ENCODE measurements at places on chromosomes 4 and X. TPM values are rescaled to one million over a fixed set of nuclear protein-coding genes. Genes with fewer than 3 reads are reported as not detected.
A peak's percentile ranks its signal among the peaks of the same experiment; 100 is the strongest.

The BLOC1S4 gene
- total RNA-seq: 7.5 TPM

The SPANXC gene
- total RNA-seq: not detected

The CWH43 gene
- total RNA-seq: not detected

The SPANXB1 gene
- not detected for total RNA-seq

The DTHD1 gene
- 0.08 TPM for total RNA-seq

GRCh38 chr4:72326692-72327632 is 242.1 kb downstream of the ADAMTS3 start:
- no peak for DNase-seq

GRCh38 chr4:88419874-88420273 is 37.0 kb upstream of the HERC5 start:
- DNase-seq: no peak

DNA sequence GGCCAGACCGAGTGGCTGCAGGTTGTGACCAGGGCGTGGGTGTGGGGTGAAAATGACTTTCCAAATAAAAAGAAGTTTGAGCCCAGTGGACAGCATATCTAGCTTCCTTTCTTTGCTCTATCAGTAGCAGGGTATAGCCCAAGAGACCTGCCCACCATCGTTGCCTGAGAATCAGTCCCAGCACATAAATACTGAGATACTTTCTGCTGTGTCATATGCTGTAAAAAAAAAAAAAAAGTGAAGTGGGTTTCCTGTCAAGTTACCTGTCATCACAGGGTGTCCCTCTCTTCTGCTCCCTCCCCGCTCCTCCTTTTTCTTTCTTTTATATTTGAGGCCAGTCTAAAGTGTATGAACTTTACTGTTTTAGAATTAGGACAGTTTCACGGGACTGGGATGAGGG is 330.3 kb upstream of the BOD1L1 start:
- no peak for DNase-seq

DNA sequence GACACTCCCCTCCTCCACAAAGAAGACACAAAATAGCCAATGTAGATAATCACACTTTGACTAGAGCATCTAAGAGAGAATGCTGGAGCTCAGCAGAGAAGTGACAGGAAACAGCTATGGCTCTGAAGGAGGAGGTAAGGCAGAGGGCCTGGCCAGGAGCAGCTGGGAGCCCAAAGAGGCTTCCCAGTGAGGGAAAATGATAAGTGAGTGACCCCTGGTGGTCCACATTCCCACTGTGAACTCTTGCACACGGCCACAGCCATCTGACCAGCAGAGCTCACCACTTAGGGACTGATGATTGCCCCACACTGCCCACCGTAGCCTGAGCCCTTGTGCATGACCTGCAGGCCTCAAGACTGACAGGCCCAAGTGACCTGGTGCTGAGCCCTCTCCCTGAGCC is 162.7 kb upstream of the GALNTL6 start:
- DNase-seq: no peak

DNA sequence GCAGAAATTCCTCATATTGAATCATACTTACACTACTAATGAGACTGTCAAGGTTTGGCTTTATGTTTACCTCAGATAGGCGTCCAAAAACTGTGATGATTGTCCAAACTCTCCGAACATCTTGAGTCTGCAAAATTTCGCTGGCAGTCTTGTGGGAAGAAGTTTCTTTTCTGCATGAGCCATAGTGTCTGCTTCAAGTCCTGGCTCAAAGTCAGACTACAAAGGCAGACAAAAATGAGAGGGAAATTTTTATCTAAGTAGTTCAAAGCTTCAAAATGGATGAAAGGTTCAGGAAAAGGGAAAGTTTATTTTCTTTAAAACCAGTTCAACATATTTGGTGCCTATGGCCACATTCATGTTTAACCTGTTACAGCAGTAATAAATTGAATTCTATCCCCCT is 40.7 kb downstream of the PALLD start:
- no peak for DNase-seq

DNA sequence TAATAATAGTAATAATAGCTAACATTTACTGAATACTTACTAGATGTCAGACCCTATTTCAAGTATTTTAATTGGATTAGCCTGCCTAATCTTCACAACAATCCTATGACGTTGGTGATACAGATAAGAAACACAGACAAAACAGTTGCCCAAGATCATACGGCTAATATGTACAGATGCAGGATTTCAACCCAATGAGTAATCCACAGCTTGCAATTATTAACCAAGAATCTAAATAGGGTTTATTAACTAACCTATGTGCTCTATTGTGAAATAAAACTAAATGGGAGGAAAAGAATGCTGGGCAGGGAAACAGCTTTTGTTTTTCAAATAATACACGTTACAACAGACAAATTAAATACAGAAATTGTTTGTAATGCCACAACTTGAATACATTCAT is 23.4 kb downstream of the FBXO8 start:
- no peak for DNase-seq

DNA sequence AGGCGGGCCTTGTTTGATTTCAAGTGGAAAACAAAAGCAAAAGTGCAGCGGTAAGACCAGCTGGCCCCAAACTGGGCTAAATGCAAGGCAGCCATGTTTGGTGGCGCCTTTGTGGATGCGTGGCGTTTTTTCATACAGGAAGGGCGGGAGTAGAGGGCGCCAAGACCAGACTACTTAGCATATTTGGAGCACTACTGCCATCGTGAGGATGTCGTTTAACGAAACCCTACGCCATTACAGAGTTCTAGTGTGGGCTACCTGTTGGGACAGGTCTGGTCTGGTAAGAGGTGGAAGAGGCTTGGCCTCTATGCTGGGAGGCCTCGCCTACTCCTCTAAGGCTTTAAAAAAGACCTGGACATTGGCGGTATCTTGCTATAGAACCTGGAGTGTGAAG is 230.7 kb upstream of the STK26 start:
- peak; percentile 90 for DNase-seq
